ENCODE measurements at places on chromosomes 7 and 10.

DNA sequence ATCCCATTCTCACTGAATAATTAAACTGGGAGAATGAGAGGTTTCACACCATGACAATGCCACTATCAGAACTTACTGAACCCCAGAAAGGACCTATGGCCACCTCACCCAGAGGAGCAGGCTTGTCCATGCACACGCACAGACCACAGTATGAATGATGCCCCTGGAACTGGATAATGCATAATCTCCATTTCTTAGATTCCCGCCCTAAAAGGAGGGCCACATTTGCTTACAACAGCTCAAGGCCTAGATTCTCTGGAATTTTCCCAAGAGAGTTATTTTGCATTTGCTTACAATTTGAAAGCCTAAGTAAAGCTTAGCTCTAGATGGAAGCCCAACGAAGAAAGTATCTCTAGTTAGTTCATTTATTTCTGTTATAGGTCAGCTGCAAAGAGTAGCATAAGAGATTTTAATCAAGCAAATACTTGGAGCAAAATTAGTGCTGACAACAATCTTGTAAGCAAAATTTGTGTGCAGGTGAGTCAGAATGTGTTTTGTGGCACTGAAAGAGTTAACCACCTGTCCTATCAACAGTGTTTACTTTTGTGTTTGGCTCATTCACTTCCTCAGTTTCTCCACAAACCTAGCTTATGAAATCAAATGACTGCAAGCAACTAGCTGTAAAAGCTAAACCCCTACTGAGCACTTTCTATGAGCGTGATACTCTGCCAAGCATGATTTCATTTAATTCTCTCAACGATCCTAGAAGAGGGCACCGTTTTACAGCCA lies 32.1 kb downstream of the ELMO1 start:
- no peak for DNase-seq

GRCh38 chr7:122885583-122886356 lies 490 bp downstream of the CADPS2 start:
- peak; percentile 57 for DNase-seq

DNA sequence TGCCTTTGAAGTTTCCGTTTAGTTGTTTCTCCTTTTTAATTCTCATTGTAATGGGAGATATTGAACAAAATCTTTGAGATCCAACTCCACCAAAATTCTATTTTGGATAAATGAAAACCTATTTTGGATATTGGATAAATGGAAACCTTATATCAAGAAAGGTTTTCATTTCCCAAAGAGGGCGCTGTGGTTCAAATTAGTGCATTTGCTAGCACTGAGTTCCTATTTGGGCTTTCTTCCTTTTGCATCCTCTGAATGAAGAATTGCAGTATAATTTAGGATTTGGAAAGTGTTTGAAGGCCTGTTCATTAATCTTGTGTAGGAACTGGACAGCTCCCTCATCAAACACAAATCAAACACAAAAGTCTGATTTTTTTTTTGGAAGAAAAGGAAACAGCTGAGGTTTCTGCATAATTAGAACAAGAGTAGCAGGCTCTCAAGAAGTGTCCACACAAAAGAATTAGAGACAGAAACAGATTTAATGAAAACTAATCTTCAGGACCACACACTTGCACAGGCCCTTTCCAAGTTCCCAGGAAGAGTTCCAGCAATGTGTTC lies 80.8 kb upstream of the KLF14 start:
- DNase-seq: no peak

DNA sequence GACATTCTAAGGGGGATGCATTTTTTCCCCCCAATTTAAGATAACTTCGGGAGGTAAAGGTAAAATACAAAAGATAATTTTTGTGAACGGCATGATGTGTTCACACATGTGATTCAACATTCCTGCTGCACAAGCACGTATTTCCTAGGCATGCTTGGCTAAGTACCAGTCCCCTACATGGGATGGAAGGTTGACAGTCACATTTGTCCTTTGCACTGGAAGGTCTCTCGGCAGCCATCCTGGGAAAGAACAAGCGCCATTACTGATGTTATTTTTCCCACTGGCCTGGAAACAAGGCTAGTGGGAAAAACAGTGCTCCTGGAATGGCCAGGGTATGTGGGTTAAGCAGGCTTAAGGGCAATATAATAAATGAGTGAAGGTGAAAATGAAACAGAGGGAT lies 276.2 kb upstream of the AOAH start:
- DNase-seq: no peak

DNA sequence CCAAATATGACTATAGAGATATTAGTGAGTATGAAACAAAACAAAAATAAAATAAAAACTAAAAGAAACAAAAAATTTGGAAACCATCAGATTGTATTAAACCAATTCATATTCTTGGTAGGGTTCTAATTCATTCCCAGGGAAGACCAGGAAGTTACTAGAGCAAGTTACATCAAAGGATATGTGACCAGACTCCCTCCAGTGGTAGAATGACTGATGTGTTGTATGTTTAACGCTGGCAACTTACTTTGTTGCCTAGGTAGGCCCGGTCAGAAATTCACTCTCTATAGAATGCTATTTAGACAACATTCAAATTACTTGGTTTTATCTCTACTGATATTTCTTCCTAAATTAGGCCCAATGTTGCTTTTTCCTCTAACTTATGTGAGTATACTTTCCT lies 5.2 kb downstream of the PHYHIPL start:
- DNase-seq: peak; percentile 48

- DNase-seq: no peak
Measured at GRCh38 chr7:96179837-96180236, 142.1 kb downstream of the SLC25A13 start.

- no peak for DNase-seq
Measured at GRCh38 chr10:1589257-1589656, 148.1 kb downstream of the ADARB2 start.

DNA sequence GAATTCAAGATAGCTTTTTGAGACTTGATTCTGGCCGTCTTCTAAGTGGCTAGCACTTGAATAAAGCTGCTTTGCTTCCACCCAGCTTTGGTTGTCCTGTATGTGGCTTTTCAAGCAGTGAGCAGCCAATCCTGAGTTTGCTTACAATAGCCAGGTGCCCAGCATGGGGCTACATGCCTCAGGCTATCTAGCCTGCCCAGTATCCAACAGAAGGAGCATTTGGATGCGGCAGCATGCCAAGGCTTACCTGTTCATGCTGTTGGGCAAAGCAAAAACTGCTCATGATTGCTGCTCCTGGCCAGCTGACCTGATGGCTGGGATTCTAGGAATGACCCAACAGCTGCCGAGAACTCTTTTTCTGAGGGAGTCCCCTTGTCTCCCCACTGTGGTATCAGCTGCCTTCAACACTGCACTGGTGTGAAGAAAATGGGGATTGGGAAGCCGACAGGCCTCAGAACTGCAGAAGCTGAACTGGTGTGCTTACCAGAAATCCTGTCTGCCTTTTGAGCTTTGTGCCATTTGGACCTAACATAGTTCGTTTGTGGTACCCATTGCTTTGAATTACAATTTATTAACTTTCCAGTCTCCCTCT lies 618.9 kb upstream of the IGFBP3 start:
- no peak for DNase-seq

- no peak for DNase-seq
Measured at GRCh38 chr10:26242706-26243350, 26.3 kb downstream of the GAD2 start.

- DNase-seq: no peak
Measured at GRCh38 chr7:105118612-105119600, 104.9 kb downstream of the KMT2E start.

- no peak for DNase-seq
Measured at GRCh38 chr10:79335470-79336235, 11.6 kb upstream of the PPIF start.

DNA sequence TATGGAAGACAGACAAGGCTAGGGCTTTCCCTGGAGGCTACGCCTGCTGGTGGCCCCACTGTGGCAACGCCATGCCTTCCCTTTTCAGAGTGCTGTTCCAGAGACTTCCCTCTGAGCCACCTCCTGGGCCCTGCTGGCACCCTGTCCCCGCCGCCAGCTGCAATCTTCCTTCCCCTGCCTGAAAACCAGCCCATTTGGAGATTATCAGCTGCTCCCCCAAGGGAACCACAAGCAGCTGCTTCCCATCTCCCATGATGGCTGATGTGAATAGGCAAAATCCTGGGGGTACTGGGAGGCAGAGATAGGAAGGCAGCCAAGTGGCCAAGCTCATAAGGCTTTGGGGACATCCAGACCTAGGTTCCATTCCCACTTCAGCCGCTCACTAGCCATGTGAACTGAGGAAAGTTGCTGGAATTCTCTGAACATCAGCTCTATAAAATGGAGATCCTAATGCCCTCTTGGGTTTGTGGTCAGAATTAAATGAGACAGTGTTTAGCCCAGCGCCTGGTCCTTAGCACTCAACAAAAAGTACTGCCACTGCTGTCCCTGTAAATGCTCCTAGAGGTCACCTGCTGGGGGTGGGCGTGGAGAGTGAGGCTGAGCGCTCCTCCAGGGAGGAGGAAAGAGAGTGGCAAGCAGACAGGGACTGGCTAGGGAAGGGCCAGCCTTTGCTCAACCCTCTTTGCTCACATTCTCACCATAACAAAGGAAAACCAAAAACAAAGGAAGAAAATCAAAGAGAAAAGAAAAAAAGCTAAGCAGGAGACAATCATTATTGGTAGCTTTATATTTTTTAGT lies 5.9 kb downstream of the TSPAN33 start:
- no peak for DNase-seq

GRCh38 chr10:130236711-130237110 lies 100.5 kb downstream of the GLRX3 start:
- no peak for DNase-seq

GRCh38 chr10:36801660-36802059 lies 323.7 kb upstream of the ANKRD30A start:
- no peak for DNase-seq

- no peak for DNase-seq
Measured at GRCh38 chr7:135601182-135601581, 43.5 kb downstream of the NUP205 start.

- DNase-seq: no peak
Measured at GRCh38 chr10:60806921-60807320, 28.6 kb downstream of the CDK1 start.

DNA sequence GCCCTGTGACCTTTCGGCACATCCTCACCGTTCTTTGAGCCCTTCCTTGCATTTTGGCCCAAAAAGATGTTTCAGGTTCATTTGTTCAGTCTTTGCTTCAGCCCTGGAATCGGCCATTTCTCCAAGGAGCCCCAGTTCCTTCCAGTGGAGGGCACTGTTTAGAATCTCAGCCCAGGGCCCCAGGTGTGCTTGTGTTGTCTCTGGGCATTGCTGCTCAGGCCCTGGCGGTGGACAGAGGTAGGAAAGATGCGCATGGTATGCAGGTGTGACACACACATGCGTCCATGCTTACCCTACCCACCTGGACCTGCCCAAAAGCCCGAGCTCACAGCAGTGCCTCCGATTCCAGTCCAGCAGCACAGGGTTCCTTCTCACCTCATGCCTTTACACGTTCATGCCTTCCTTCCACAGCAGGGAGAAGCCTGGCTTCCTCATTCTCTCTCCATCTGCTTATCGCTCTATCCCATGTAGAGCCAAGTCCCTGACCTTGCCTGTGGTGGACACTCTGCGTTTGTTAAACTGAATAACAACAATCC lies 70.6 kb downstream of the LHPP start:
- DNase-seq: no peak

GRCh38 chr10:117312430-117312829 lies 62.8 kb downstream of the PDZD8 start:
- DNase-seq: no peak

- no peak for DNase-seq
Measured at GRCh38 chr10:131936736-131937135, 35.9 kb downstream of the PPP2R2D start.

GRCh38 chr7:14924398-14924797 lies 21.8 kb upstream of the DGKB start:
- peak; percentile 25 for DNase-seq

DNA sequence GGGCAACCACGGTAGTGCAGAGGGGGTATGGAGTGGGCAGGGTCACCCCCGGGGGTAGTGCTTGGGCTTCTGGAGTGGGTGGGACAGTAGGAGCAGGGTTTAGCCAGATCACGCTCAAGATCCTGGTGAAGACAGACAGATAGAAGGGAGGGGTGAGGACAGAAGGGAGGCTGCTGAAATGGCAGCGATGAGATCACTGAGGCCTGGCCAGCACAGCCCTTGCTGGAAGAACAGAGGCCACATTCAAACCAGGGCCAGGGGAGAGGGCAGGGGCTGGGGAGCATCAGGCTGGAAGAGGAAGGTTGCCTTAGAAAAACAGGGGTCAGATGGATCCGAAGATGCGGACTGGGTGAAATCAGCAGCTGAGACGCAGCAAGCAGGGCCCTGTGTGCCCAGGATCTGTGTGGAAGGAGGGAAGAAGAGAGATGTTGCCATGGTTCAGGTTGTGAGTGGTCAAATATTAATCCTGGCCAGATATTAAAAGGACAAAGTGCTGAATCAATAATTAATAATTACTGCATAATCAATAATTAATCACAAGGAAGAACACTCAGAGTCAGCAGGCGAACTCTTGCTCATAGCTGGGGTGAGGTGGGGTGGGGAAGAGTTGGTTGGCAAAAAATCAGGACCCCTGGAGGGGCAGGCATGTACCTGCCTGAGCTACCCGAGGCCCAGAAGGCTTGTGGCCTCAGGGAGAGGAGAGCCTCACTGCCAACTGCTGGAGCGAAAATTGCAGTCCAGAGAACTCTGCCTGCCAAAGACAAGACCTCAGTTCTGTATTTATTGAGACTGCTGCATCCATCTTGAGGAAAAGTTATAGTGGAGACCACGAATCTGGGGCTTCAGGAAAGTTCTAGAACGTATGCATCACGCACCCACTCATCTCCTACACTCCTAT lies 105.7 kb downstream of the GRB10 start:
- DNase-seq: no peak

GRCh38 chr10:132538790-132539421 lies 1.3 kb downstream of the INPP5A start:
- DNase-seq: no peak

- no peak for DNase-seq
Measured at GRCh38 chr10:22010973-22011408, 7.5 kb upstream of the DNAJC1 start.

GRCh38 chr10:73910401-73910763 lies 550 bp upstream of the PLAU start:
- peak; percentile 56 for DNase-seq

GRCh38 chr10:99551616-99552015 lies 18.9 kb downstream of the NKX2-3 start:
- DNase-seq: no peak

GRCh38 chr7:2802504-2803341 lies 41.4 kb downstream of the GNA12 start:
- DNase-seq: no peak

DNA sequence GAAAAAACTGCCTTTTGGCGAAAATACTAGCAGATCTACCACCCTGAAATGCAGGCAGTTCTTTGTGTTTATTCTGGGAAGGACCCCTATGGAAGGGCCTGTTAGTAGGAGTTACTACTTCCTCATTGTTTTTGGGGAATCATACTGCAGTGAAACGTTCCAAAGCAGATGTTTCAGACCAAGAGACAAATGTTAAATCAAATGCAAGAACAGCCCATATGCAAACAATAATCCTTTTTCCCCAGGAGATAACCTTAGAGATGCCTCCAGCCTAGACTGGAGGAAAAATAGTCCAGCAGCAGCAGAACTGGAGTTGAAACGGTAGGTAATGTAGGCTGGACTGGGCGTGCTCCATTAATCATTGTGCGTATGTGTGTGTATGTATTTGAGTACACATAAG lies 65.9 kb upstream of the VWDE start:
- no peak for DNase-seq

Data from HT1080 (cell line).